ENCODE measurements at places on chromosomes 5 and 9. TPM values are rescaled to one million over a fixed set of nuclear protein-coding genes. Genes with fewer than 3 reads are reported as not detected.
A peak's percentile ranks its signal among the peaks of the same experiment; 100 is the strongest.

C5orf34 gene
- total RNA-seq = 2.0 TPM

PLPPR1 gene
- total RNA-seq = under 0.01 TPM

PCDHB10 gene
- 0.44 TPM for total RNA-seq

LHX2 gene
- total RNA-seq = not detected

GFI1B gene
- not detected for total RNA-seq

SH2D3C gene
- total RNA-seq = 72.6 TPM

CKMT2 gene
- total RNA-seq = 0.20 TPM

PCDHGA2 gene
- 0.65 TPM for total RNA-seq

DNA sequence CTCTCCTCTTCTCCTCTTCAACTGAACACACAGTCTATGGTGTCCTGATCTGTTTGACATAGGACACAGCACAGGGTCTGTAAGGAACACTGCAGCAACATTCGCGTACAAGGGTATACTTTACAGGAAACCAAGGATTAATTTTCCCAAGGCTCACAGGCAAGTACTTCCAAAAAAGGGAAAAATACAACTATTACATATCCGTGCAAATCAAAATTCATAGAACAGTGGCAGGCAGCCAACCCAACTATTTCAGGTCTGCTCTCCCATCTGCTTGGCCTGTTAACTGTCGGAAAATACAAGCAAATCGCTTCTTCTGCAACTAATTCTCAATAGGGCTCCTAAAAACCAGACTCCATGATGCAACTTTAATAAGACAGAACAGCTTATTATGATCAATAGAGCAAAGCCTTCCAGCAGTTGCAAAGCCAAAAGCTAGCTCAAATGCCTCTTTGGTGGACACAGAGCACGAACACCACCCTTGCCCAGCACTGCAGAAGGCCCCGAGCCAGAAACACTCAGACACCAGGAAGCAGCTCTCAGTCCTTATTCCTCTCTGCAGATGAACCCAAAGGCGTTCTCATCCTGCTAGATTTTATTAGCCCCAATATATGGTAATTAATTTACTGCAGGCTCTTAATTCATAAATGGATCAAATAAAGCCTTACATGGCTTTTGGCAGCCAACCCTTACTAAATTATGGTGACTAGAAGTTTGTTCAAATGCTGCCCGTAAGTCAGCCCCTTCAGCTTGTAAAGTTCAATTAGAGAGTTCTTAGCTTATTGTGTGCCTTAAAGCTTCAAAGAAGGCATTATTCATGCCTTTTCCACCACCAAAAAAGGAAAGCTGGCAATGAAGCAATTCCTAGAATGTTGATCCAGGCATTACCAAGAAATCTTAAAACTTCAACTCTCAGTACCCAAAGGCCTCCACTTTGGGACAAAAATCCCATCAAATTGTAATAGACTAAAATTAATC, 68.8 kb downstream of the ZNF608 start:
- peak; percentile 33 for DNase-seq

GRCh38 chr9:90995516-90995915, 193.9 kb downstream of the SYK start:
- no peak for DNase-seq

DNA sequence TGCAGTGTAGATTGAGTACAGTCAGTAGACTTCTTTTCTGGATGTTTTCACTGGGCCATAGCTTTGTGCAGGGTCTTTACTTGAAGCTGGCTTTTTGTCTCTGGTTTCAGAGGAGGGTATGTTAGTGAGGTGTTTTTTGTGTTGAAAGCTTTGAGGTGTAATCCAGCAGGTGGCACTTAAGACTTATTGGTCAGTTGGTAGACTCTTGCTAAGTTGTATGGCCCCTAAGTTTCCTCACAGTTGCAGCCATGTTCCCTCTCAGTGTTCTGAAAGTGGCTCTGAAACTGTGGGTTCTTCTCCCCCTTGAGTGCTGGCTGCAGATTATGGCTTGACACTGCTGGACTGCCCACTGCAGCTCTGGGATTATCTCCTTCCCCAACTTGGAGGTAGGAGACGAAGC, 55.7 kb upstream of the SLC44A1 start:
- peak; percentile 4 for DNase-seq

DNA sequence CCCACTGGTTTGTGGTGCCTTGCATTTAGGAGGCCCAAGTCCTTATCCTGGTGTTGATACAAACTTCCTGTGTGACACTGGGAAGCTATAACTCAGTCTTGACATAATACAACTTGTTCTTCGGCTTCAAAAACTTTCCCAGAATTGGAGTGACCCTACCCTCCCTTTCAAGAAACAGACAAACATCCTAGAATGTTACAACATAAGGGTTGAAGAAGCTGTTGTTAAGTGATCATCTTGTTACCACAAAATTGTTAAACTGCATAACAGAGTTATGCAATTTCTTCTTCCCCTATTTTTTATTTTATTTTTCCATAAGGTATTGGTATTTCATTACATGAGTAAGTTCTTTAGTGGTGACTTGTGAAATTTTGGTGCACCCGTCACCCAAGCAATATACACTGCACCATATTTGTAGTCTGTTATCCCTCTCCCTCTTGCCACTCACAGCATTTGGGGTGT, 21.3 kb downstream of the TLR4 start:
- no peak for DNase-seq

DNA sequence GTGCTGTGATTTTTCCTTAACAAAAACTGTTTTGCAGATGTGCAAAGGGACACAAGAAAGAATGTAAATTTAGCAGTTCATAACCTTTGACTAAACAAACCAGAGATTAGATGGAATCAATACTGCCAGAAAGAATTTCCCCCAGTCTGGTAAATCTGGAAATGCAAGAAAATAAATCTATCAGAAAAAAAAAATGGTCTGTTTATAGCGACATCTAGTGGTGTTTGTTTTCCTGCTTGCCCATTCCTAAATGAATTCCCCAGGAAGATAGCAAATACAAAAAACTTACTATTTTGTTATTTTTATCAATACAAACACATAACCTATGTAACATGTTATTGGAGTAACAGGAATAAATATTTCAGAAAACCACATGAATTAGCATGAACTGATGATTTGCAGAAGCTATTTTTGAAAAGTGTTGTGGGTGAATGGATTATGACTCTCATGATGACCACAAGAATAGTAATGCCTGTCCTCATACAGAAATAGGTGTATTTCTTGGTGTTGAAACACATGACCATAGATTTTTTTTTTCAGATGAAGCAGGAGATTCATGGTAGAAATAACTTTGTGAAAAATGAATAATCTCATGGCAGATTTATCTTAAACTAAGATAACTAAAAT, 1703.8 kb downstream of the MAT2B start:
- DNase-seq = peak; percentile 44

DNA sequence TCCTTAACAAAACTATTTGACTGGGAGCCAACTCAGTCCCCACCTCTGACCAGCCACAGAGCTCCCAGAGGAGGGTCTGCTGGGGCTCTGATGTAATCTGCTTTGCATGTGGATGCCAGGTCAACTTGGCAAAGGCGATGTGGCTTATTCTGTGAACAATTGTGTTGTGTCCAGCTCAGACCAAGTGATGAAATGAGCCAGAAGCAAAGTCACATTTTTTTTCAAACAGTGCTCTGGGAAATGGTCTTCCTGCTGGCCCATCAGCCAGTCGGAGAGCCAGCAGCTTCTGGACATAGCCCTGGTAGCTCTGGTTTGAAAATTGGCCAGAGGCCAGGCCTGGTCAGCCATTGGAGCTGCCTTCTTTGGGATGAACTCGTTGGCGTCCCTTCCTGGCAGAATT, 86.5 kb downstream of the ANGPTL2 start:
- peak; percentile 24 for DNase-seq

- DNase-seq = no peak
Measured at GRCh38 chr5:178213748-178214151, 9.4 kb downstream of the HNRNPAB start.

- DNase-seq = no peak
Measured at GRCh38 chr9:89508951-89509615, 11.2 kb upstream of the SEMA4D start.

DNA sequence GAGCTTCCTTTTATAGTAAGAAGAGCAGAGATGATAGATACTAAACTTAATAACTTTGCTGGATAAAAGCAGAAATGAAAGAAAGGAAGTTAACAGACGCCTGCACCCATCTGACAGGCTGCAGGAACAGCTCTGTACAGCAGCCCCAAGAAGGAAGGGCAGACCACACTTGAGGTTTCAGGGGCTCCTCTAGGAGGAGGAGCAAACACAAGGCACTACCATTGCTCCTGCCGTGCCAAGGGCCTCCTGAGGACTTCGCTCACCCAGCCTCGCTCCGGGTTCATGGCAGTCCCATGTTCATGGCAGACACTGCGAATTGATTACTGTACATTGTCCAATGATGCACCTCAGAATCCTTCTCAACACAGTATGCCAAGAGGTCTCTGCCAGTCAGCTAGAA, 85.1 kb downstream of the AMBP start:
- no peak for DNase-seq

GRCh38 chr5:158153508-158153907, 294.6 kb upstream of the CLINT1 start:
- no peak for DNase-seq

DNA sequence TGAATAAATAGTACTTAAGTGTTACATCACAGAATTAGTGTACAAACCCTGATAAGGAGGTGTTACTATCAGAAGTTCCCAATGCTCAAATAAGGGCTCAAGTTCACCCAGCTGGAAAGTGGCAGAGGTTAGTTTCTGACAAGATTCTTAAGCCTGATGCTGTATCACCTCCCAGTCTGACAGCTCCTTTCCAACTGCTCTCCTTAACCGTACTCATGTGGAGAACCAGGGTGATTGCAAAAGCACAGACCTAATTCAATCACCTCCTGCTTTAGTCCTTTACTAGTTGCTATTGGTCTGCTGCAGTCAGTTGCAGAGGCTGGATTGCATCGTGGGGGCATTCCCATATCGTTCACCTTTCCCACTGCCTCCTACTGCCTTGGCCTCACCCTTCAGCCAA, 100.4 kb upstream of the ZNF618 start:
- no peak for DNase-seq

GRCh38 chr9:99184110-99184474, 37.6 kb downstream of the ALG2 start:
- DNase-seq = no peak

GRCh38 chr9:122551371-122551770, 1.5 kb upstream of the OR1N2 start:
- DNase-seq = no peak

GRCh38 chr5:72922422-72922821, 33.4 kb upstream of the FCHO2 start:
- DNase-seq = no peak

GRCh38 chr9:13688223-13688989, 408.9 kb upstream of the MPDZ start:
- peak; percentile 5 for DNase-seq

DNA sequence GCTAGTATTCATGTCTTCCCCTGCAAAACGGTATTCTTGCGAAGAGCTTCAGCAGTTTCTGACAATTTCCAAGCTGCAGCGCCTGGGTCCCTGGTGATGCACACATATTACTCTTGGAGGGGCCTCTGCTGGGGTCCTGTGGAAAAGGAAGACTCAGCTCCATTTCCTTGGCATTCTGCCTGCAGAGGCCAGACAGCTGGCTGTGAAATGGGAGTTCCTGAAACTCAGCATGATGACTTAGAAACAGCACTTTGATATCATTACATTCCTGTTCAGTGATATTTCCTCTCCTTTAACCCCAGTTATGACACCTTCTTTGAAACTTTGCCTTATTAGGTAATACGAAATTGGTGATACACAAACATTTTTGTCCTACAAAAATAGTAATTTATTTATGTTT, 98.5 kb downstream of the APBA1 start:
- peak; percentile 89 for DNase-seq

GRCh38 chr5:43357067-43357466, 43.9 kb upstream of the HMGCS1 start:
- no peak for DNase-seq

DNA sequence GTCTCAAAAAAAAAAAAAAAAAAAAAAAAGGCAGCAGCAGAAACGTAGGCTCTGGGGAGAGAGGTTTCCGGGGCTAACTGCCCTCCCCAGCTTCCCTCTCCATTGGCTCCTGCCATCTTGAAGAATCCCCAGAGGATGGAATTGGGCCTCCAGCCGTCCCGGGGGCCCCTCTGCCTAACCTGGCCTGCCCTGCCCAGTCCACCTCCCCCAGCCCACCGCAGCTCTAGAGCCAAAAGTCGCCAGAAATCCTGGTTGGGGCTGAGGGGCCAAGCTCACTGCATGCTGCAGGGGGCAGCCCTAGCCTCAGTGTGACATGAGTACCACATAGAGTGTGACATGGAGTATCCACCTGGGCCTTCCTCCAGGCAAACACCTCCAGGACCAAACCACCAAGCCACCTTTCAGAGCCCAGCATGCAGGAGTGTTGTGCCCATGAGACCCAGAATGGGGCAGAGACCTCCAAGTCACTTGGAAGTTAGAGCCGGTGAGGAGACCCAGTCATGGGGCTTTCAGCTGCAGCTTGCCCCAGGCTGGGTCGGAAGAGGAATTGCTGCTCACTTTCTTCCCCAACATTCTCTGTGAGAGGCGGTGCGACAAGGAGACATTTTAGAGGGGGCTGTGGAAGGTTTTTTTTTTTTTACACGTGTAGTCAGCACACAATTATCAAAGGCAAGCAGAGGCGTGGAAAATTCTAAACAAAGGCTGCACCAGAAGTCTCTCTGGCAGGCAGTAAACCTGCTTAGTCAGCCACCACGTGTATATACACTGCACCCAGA, 17.6 kb downstream of the CD74 start:
- DNase-seq = no peak

GRCh38 chr5:67005737-67006499, 190.7 kb downstream of the CD180 start:
- peak; percentile 14 for DNase-seq

- DNase-seq = peak; percentile 64
Measured at GRCh38 chr9:5587024-5587423, 41.9 kb upstream of the RIC1 start.

DNA sequence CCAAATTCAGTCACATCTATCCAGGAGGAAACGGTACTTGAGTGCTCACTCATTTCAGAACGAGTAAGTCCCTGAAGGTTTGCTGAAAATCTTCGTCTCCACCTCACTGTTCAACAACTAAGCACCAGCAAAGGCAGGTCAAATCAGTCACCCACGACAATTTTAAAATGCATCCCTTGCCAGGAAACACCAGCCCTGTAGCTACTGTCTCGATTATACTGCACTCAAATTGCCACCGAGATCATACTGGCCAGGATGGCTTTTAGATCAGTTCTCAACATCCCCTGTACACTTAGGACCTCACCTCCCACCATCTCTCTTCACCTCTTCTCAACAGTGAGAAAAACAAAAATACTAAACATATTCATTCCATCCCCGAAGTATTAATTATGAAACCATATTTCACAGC, 298.6 kb downstream of the AGTPBP1 start:
- no peak for DNase-seq

- DNase-seq = no peak
Measured at GRCh38 chr9:118962426-118962825, 406.8 kb downstream of the BRINP1 start.

DNA sequence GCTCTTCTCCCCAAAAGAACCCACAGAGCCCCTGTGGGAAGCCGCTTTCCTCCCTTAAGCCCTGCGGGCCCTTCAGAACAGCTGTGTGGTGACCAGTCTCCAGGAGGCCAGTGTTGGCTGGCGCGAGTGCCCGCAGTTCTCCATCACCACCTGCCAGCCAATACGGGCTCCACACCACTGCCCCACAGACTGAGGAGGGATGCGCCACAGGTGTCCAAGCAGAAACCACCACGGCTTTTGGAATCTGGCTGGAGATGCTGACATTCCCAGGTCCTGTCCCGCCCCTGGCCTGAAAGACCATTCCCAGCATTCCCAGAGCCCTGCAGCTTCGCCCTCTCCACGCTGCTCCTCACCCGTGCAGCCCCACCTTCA, 12.8 kb downstream of the CCNI2 start:
- no peak for DNase-seq

GRCh38 chr9:108784998-108785397, 70.8 kb downstream of the ACTL7B start:
- no peak for DNase-seq

GRCh38 chr9:5549658-5550650, 39.6 kb downstream of the PDCD1LG2 start:
- peak; percentile 75 for DNase-seq
